Jurkat, Clone E6-1 (cell line): ENCODE measurements at places on chromosomes 16 and 17.

GRCh38 chr16:79653373-79653891 lies 52.9 kb upstream of the MAF start:
- no peak for DNase-seq

- no peak for DNase-seq
These were observed 10.7 kb downstream of the DLG4 start for GRCh38 chr17:7208754-7209460.

DNA sequence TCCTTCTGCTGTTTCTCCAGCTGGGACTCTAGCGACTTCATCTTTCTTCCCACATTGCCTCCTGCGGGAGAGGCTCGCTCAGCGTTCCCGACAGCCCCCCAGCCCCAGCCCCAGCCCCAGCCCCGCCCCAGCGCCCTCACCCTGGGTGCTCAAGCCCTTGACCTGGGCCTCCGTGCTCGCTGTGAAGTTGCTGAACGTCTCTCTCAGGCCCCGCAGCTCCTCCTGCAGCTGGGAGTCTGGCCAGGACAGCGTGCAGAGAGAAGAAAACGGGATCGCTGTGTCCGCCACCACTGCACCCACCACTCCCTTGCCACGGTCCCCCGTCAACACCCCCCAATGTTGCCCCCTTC lies 2.4 kb downstream of the ASGR1 start:
- DNase-seq = no peak

- DNase-seq = no peak
These were observed 731.8 kb downstream of the CDH11 start for GRCh38 chr16:64390102-64390501.

DNA sequence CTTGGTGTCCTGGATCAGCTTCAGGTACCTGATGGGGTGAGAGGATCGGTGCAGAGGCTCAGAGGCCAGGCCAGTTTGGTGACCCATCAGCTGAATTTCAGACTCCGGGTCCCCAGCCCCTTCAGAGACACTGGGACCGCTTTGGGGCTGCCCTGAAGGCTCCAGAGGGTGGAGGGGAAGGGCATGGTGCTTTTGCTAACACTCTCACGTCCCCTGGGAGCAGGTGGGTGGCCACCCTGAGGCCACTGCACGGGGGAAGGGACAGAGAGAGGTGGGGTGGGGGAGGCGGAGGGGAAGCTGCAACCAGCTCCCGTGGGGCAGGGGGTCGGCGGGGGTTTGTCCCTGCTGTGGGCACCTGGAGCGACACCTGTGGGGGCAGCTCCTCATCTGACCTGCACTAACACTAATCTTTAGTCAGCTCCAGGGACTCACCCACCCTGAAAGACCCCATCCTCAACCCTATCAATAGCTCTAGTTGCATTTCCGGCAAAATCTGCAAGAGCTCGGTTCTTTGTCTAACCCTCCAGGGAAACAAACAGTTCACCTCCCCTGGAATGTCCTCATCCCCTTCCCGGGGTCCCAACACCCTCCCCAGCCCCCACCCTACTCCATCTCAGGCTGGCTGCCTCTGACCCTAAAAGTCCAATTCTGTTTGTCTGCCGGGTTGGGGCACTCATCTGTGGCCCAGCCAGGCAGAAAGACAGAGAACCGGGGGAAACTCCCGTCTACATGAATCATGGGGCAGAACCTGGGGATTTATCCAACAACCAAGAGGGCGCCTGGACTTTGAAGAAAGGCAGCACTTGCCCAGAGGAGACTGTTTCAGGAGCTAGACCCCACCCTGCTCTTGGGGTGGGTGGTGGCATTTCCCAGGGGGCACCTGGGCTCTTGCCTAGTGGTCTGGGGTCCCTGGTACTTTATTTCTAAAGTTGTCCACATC lies 91.9 kb upstream of the CBX4 start:
- no peak for DNase-seq

GRCh38 chr16:27728691-27729090 lies 178.7 kb downstream of the KATNIP start:
- no peak for DNase-seq

DNA sequence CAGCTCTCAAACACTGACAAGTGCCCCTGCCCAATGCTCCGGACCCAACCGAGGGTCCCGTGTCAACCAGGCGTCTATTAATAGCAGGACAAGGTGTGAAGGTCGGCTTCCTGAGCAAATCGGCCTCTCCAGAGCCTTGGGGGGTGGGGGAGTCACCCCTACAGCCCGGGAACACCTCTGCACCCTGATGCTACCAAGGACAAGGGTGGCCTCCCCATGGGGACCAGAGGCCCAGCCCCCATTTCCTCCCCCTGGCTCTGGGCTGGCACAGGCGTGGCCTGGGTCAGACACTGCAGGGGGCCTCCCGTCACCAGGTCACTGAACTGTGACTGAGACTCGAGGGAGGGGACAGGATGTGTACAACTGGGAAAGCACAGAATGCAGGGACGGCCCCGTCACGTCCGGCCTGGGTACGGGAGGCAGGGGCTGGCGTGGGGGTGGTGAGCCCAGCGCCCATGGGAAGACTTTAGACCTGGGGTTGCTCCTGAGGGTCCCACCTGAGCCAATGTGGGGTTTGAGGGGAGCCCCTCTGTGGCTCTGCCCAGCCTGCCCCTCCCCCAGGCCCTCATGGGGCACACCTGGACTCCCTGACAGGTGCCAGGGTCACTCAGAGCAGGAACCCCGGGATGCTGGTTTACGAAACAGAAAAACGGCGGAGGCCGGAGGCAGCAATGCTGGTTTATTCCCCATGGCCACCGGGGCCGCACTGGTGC lies 579 bp upstream of the CYBA start:
- DNase-seq = no peak

GRCh38 chr16:66045626-66046025 lies 320.9 kb upstream of the CDH5 start:
- no peak for DNase-seq

DNA sequence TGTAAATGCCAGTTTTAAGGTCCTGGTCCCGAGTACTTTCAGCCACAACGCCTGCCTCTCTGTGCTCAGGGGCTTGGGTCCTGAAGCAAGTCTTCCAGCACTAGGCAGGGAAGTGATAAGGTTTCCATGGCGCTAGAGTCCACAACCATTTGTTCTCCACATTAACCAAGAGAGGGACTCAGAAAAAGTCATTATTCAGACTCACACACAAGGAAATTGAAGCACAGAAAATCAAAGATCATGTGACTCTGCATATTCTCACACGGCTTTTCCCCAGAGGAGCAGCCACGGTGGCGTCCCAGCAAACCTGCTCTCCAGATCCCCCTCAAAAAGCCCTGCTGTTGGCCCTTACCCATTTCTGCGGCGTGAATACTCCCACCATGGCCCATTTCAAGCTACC lies 9.7 kb downstream of the ENPP7 start:
- DNase-seq = no peak

DNA sequence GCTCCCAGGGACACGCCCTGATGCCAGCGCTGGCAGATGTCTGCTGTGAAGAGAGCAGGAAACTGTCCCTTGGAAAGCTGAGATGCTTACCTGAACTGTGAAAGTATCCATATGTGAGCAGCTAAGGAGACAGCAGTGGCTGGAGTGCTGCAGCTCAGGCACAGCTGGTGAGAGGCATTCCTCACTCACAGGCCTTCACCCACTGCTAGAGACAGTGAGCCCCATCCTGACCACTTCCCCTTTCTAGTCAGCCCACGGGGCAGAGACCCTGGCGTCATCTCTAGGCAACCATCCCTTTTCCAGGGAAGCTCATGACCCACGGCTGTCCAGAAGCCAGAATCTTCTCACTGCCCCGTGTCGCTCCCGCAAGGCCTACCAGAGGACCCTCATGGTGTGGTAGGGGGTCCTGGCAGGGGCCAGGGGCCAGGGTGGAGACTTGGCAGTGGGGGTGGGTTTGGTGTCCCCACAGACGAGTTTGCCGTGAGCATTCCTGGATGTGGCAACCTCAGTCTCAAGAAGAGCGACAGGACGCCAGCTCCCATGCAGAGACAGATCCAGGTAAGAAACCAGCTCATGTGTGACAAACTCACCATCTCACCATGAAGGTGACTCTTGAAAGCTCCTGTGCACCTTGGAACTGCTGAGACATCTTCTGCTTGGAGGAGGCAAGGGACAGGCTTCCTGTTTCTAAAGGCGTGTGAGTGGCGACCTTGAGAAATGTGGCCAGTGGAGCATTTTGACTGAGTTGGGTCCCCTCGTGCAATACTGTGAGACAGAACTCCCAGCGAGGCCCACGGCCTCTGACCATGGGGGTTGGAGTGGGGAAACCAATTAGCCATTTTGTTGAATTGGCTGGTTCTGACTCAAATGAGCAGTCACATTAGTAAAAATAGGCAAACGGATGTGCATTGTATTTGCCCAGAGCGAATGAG lies at the start of gene SCIMP:
Gene SCIMP (minus strand): TSS at position 216 of the 932 bp plus-strand sequence. CDS start 105 bp downstream, at position 111.
- no peak for DNase-seq

DNA sequence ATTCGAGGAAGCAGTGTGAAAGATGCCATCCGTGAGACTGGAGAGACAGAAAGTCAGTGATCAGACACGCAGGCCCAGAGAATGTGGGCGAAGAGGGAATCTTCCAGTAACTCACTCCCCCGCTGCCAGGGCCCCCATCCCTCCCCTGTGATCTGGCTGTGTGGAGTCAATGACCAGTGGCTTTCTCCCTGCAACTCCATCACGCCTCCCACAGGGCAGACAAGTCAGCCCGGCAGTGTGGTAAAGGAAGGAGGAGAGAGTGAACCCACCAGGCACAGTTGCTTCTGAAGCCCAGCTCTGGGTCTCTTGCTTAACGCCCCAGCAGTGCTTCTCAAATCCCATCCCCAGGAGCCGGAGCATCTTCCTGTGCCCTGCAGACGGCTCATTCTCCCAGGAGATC lies 142.1 kb downstream of the ZNF423 start:
- DNase-seq = no peak

DNA sequence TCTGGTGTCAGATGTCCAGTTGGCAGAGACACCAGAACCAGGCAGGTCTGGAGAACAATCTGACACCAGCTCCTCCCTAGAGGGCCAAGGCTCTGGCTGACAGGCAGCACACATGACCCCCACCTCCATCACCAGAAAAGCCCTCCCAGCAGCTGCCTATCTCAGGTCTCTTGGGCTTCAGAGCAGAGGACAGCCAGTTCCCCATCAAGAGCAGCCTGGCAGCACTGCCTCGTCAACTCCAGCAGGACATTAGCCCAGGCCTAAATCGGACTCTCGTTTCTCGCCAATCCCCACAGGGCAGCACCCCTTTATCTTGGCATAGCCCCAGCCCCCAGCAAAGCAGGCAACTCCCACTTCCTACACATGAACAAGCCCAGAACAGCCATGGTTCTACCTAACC lies 4.4 kb downstream of the JUP start:
- no peak for DNase-seq

GRCh38 chr17:43020030-43020621 lies 2.1 kb downstream of the VAT1 start:
- DNase-seq = no peak

DNA sequence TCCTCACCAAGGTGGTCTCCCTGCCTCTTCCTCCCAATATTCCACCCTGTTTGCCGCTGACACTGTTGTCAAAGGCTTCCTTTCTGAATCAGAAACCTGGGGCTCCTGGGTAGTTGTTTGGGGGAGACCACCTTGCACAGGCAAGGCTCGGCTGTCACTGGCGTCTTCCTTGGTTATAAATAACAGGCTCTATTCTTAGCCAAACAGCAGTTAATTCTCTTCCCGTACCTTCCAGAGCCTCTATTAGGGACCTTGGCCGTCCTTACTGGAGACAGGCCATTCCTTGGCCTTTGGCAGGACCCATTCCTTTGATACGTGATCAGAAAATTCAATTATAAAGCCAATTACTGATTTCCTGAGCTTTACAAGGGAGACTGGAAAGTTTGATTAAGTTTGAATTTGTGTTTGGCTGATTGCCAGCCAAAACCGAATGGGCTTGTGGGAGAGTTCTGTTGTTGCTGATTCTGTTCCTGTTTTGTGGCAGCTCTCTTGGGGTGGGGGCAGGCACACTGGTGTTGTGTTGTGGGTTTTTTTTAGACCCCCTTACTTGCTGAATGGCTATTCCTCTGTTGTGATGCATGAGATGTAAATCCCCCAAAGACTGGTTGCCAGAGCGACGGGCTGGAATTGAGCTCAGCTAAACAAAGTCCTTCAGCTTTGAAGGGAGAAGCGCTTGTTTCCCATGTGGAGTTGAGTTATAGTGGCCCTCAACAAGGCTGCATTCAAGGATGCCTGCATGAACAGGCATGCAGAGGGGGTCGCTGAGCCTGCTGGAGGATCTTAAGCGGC lies 104.6 kb downstream of the GNAO1 start:
- DNase-seq = no peak

DNA sequence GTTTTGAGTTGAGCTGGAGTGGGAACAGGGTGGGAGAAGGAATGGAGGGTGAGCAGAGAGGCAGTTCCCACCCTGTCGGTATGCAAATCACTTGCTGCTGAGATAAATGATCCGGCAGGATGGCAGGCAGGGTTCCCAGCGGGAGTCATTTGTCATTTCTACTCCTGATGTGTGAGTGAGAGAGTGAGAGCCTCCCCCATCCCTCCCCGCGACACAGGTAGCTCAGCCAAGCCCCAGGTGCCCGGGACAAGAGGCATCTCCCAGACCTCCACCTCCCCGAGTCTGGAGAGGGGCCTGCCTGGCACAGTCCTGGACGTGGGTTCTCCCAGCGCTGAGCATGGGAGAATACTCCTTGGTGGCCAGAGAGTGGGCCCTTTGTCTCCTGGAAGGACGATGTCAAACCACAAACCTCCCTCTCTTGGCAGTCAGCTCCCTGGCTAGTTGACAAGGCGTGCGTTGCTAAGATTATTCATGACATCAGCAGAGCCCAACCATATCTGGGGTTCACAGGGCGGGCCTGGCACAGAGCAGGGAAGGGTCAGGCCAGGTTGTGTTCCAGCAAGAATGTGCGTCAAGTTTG lies 33.7 kb upstream of the TNRC6C start:
- DNase-seq = no peak

DNA sequence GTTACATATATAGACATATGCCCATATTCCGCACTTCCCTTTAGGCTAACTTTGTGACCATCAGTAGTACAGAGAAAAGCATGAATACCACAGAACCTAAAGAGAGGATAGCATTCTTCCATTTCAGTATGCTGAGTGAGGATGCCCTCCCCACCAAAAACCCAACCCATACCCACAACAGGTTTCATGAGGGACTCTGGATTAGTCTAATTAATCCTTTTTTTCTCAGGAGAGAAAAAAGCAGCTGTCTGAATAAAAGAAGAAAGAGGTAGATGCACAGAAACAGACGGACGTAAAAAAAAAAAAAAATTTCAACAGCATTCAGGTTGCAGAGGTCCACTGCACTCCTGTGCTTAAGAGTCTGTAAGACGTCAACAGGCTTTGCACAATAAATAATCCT lies 6.7 kb downstream of the MMD start:
- DNase-seq = no peak

GRCh38 chr16:67971111-67971510 lies 2.7 kb upstream of the SLC12A4 start:
- DNase-seq = no peak
